ENCODE measurements at places on chromosomes 7 and 10.

- DNase-seq = peak; percentile 16
These were observed 6.0 kb downstream of the TEX47 start for GRCh38 chr7:88789480-88790064.

DNA sequence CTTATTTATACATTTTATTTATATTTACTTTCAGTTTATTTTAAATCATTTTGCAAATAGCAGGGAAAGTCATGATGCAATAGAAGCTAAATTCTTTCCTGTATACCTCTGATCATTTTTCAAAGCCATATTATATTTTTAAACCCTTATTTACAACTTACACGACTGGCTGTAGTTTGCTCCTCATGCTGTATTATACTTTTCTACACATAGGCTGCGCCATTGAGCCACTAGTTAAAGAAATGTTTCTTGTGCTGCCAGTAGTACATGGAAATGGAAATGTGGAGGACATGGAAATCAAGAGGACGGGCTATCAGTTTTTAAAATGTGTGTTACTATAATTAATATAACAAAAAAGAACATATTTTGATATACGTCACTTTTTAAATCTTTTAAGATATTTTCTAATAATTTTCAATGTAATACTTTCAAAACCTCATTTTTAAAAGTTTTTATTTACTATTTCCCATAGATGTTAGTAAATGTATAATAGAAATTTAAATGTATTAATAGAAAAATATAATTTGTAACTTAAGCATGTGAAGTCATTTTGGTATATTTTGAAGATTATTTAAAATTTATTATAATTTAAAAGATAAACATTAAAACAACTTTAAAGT lies 118.5 kb downstream of the VTI1A start:
- DNase-seq = peak; percentile 20

DNA sequence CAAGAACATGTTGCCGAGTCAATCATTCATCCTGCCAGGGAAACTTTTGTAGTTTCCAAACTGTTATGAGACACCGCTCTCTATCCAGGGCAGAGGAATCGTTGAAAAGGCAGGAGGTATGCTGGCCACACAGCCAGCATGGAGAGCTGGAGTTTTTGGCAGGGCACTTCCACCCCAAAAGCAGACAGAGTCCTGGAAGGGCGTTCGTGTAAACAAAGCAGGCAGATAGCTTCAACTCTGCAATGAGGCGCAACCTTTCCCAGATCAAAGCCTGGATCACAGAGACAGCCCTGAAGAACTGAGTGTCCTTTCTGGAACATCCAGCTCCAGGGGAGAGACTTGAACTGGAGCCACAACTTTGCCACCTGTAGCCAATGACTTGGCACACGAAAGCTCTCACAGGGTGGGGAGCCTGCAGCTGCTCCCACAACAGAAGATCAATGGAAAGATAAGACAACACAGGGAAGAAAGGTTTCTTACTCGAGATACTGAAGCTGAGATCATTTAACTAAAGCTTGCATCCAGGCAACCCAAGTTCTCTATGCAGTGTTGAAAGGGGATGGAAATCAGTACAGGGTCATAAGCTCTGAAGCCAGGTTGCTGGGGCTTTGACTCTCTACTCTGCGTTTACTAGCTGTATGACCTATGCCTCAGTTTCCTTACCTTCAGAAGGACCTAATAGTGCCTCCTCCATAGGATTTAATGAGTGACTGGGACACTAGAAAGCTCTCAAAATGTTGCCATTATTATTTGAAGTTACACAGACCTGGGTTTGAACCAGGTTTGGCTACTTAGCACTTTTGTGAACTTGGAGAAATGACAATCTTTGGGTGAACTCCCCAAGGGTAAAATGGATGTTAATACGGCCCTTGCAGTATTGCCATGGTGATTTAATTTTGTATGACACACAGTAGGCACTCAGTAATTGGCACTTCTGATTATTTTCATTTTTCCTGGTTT lies 434.8 kb upstream of the NPVF start:
- no peak for DNase-seq

DNA sequence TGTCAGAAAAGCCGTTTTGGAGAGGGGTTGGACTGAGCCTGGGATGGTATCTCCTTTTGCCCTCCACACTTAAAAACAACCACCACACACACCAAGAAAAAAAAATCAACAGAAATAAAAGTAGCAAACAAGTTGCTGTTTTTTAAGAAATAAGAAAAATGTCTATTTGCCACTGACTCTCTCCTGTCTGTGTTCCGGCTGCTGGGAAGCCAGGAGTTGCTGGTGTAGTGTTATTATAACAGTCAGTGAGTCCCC lies 163 bp downstream of the EGR2 start:
- no peak for DNase-seq

GRCh38 chr7:156198277-156198676 lies 386.0 kb upstream of the SHH start:
- DNase-seq = no peak

GRCh38 chr10:17561111-17561510 lies 56.1 kb downstream of the HACD1 start:
- DNase-seq = no peak

DNA sequence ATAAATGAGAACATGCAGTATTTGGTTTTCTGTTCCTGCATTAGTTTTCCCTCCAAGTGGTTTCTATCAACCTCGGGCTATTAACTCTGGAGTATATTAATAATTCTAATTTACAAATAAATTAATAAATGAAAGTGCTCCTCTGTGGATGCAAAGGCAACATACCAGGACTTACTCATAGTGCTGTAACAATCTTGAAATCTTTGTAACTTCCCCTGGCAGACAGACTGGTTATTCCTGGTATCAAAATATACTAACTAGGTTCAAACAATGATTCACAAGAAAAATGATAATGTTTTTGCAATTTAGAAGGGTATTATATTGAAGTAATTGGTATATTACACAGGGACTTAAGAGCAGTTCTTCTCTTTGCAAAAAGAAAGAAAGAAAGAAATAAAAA lies 177.2 kb downstream of the FANK1 start:
- DNase-seq = no peak

GRCh38 chr7:128030654-128031611 lies at the start of gene LRRC4:
Gene LRRC4 (minus strand): TSS chr7:128031437. CDS start chr7:128030640, 797 bp downstream.
- no peak for DNase-seq

DNA sequence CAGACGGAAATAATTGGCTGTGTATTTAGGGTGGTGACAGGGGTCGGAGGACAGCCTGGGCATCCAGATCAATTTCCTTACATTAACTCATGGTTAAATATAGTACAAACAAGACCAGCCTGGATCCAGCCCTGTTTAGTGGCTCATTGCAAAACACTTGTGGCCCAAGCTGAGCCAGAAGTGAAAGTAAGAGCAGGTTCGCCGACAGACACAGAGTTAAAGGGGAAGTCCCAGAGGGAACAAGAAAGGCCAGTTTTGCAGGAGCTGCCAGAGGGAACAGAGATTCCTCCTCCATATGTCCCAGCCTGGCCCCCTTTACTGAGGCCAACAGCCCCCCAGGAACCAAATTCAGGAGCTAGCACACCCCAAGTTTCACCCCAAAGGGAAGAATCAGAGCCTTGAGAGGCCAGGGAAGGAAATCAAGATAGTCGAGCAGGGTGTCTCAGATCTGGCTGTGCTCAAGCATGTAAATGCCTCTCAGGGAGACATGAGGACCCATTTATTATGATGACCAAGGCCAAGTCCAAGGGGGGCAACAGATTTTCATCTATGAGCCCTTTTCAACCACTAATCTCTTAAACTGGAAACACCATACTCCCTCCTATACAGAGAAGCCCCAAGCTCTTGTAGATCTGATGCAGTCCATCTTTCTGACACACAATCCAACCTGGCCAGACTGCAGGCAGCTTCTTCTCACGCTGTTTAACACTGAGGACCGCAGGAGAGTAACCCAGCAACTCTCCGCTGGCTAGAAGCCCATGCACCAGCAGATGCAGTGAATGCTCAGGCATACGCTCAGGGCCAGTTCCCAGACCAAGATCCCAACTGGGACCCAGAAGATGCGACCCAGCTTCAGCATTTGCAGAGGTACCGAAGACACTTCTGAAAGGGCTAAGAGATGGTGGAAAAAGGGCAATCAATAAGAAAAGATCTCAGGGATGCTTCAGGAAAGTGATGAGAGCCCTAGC lies 15.9 kb upstream of the ADCK2 start:
- DNase-seq = no peak

DNA sequence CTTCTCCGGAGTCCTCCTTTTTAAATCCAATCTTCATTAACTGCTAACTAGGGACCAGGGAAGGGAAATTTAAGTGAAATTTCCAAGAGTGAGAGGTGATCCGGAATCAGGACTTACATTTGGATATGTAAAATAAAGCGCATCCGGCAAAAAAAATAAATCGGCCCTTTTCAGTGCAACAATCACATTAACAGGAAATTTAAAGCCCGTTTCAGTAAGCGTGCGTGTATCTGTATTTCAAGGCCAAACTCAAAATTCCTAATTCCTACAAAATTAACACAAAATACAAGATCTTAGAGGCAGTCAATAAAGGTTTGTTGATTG lies 771 bp downstream of the DNAJC9 start:
- DNase-seq = no peak

GRCh38 chr7:157616426-157616825 lies 279.6 kb downstream of the DNAJB6 start:
- DNase-seq = no peak

- no peak for DNase-seq
These were observed 35.2 kb downstream of the AIFM2 start for GRCh38 chr10:70097459-70097858.

- no peak for DNase-seq
These were observed 134.2 kb downstream of the TSPAN12 start for GRCh38 chr7:120723465-120724385.

- no peak for DNase-seq
These were observed 166.4 kb downstream of the MAD1L1 start for GRCh38 chr7:2066251-2066919.

- no peak for DNase-seq
These were observed 209.1 kb downstream of the CCSER2 start for GRCh38 chr10:84537447-84537931.

DNA sequence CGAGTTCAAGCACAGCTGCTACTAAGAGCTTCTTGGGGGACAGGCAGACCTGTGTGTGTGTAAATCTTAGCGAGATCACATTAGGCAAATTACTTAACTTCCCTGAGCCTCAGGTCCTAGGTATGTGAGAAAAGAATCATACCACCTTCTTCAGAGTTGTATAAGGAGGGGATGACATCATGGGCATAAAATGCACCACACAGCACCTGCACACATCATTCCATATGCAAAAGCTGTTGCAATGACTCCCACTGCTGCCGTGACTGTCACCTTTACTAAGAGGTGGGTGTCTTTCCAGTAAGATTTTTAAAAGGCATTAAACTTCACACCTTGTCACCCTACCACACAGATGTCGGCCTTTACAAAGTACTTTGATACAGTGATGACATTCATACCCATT lies 146.0 kb downstream of the FANK1 start:
- no peak for DNase-seq

DNA sequence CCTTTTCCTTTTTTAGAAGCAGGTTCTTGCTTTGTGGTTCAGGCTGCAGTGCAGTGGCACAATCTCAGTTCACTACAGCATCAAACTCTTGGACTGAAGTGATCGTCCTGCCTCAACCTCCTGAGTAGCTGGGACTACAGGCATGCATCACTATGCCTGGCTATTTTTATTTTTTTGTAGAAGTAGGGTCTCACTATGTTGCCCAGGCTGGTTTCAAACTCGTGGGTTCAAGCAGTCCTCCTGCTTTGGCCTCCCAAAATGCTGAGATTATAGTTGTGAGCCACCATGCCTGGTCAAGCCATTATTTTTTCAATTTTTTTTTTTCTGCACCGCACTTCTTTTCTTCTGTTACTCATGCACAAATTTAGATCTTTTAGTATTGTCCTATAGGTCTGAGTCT lies 154.7 kb downstream of the ADK start:
- no peak for DNase-seq

GRCh38 chr10:117534321-117535297 lies 7.9 kb upstream of the EMX2 start:
- no peak for DNase-seq

GRCh38 chr7:124843336-124843735 lies 77.7 kb upstream of the GPR37 start:
- DNase-seq = no peak

GRCh38 chr7:48183370-48183743 lies 12.1 kb downstream of the ABCA13 start:
- DNase-seq = no peak

- no peak for DNase-seq
These were observed 125.8 kb downstream of the CACNA2D1 start for GRCh38 chr7:82317760-82318159.

DNA sequence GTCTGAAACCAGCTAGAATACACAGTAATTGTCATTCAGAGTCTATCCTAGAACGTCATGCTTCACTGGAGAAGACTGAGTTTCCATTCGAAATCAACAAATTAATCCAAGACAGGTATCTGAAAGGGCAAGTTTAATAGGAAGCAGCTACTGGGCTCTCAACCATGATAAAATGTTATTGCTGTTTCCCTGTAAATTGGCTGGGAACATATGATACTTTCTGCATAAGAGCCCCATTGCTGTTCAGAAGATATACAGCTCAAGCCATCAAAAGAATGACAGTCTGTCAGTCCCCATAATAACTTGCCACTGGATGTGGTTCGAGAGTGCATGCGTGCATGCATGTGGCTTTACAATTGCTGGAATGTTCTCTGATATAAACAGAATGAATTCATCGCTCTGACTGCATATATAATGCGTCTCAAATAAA lies 129.0 kb downstream of the HIBADH start:
- DNase-seq = no peak

- no peak for DNase-seq
These were observed 77.6 kb downstream of the VTI1A start for GRCh38 chr10:112524641-112525040.

DNA sequence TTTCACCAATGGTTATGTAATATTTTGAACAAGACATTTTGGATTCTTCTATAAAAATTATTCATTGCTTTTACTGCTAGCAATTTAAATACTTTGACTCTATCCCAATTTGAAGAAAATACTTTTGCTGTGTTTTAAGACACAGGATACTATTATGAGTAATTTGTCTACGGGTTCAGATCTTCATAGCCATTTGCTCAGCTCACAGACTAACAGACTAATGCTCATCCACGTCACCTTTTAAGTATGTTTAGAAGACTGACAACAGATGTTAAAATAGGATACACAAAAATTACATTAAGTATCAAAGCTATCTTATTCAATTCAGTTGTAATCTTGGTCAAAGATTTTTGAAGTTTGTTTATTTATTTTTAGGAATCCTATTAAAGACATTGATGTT lies 251.3 kb upstream of the CHRM2 start:
- no peak for DNase-seq

DNA sequence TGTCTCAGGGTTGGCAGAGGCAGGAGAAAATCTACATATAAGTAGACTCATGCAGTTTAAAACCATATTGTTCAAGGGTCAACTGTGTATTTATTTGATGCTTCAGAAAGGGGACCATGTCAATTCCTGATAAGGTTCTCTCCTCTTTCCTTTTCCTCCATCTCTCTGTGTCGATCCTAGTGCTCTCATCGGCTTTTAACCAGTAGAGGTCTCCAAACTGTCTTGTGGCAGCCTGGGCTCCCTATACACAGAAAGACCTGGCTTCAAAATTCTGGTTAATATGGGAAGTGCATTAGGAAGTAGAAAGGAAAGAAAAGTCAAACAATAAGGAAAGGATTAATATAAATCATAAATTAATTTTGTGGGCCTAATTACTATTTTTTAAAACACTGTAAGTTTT lies 304.4 kb upstream of the C7orf33 start:
- no peak for DNase-seq
